ENCODE measurements at places on chromosomes 11 and 22.

- DNase-seq, result peak; percentile 51
These were observed 242.3 kb downstream of the SWAP70 start for GRCh38 chr11:9905960-9906791.

DNA sequence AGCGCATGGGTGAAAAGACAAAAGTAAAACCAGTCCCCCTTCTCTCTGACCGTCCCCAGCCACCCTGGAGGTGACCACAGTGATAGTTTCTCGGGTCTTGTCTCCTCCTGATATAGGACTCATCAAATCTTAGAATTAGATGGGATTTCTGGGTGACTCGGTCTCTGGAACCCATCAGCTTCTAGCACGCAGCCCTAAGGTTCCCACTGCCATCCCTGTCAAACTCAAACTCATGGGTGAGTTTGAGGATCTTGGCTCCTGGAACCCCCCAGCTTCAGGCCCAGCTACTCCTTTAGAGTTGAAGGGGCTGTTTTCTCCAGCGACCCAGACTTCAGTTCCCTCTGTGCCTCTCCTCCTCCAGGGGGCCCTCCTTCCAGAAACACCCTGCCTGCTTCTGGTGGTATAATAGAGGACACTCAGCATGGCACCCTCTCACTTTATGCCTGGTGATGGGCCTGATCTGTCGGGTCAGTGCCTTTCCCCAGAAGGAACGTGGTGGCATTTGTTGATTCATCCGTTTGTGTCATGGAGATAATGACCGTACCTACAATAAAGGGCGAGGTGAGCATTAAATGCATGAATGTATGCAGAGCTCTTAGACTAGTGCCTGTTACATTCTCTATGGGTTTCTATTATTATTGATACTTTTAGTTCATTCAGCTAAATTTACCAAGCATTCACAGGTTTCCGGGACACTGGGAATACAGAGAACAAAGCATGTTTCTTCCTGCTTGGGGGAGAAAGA lies 31.7 kb downstream of the MCM5 start:
- no peak for DNase-seq

- no peak for DNase-seq
These were observed 191.4 kb upstream of the SORL1-AS1 start for GRCh38 chr11:121644187-121644512.

DNA sequence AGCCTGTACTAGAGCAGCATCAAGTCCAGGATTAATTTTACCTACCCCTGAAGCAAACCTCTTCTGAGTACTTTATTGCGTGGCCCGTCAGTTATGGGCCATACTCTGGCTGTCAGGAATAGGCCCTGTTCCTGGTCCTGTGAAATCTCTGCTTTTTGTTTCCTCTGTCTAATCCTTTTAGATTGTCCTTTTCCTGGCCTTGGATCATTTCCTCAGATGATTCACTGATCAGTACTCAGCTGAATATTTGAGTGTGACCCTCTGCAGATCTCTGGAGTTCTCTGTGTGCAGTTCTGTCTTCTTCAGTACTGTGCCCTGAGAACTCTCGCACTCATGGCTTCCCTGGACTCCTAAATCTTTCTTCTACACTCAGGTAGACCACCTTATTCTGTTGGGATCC lies 123.5 kb downstream of the UVRAG start:
- no peak for DNase-seq

GRCh38 chr11:2844116-2844842 lies 41.3 kb downstream of the CDKN1C start:
- DNase-seq, result peak; percentile 37

- DNase-seq, result no peak
These were observed 503.2 kb downstream of the MN1 start for GRCh38 chr22:27298332-27298731.

DNA sequence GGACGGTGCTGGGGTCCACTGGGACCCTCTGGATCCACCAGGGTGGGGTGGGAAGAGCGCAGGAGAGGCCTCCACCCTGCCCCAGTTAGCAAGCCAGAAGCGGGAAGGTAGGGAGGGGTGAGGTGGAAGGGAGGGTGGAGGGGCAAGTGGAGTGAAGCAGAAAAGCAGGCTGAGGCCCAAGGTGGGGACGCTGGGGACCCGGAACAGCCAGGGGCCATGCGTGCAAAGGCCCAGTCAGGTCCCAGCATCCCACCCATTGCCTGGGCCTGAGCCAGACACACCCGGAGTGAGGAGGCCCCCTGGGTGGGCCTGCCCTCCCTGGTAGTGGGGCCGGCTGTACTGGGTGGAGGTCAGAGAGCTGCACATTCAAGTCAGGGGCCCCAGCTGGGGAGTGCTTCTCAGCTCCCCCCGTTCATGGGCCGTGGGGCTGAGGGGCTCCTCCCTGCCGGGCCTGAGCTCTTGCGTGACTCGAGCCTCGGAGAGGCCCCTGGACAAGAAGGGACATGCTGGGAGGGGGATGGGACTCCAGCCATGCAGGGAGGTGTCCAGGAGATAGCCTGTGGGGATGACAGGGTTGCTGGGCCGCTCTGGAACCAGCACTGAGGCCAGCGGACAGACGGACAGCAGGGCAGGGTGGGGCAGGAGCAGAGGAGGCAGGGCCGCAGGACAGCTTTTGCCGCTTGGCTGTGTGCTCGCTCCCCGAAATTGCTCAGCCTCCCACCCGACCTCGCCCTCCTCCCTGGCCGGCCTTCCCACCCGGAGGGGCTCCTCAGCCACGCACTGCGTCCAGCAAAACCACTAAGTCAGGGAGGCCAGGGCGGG lies 7.7 kb downstream of the TNNT3 start:
- DNase-seq, result no peak

GRCh38 chr11:70104419-70104818 lies 26.3 kb downstream of the ANO1 start:
- no peak for DNase-seq

- DNase-seq, result peak; percentile 18
These were observed 492 bp downstream of the JHY start for GRCh38 chr11:122882857-122883645.

DNA sequence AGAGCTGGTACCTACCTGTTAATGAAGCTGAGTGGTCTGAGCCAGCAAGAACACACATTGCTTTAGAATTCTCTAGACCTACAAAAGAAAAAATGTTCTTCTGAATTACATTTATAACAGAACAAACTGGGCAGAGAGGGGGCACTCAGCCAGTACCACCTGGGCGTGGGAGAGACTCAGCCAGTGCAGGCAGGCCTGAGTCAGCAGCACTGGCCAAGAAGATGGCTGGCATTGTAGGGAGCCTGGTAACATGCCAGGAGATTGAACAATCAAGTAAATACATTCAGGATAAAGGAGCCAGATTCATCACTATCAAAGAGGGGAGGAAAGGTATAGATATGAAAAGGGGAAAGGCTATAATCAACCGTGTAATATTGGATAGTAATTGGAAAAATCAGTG lies 19.9 kb downstream of the SERGEF start:
- no peak for DNase-seq

DNA sequence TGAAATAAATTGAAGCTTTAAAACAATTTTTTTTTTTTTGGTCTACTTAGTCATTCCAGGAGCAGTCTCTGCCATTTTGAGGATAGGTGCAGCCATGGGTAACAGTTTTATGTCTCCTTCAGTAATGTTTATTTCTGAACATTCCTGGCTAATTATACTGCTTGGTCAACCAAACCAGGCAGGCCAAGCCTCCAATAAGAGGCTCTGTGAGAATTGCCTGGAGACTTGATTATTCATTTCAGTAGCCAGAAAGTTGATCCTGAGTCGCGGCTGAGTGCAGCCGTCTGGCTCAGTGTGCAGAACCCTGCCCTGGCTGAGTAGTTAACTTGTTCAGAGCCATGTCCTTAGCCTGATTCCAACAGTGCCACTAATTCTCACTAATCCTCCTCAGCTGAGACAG lies 364.0 kb upstream of the FAT3 start:
- DNase-seq, result no peak

DNA sequence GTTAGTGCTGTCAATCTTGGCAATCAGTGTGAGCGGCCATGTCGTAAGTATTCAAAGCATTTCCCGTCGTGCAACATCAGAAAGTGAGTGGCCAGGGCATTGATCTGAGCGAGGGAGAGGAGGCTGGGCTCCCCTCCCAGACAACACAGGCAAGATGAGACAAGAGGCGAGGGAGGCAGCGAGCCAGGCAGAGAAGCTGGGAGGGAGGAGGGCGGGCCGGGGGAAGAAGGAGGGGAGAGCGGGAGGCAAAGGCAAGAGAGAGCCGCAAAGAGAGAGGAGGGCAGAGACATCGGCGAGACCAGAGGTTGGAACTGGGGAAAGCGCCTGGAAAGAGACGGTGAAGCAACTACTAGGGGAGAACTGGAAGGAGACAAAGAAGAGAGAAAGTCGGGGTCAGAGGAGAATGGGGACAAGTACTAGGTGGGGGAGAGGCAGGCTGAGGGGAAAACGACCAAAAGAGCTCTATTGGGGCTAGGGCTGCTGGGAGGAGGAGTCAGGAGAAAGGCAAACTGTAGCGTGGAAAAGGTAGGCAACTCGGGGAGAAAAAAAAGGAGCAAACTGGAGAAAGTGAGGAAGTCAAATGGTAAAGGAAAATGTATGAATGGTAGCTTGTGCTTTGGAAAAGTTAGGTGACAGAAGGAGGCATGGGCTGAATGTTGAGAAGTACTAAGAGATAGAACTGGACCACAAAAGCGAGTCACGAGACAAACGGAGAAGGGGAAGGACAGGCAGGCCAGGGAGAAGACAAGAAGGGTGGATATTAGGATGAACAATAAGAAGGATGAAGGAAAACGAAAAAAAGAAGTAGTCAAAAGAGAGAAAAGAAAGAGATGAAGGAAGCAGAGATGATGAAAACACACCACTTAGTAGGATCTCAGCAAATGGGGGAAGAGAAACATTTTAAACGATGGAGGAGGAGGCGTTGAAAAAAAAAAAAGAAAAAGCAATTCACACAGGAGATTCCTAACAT lies 130.5 kb upstream of the C11orf58 start:
- peak; percentile 86 for DNase-seq

- DNase-seq, result no peak
These were observed 1.1 kb upstream of the APOBEC3F start for GRCh38 chr22:39039306-39040126.

DNA sequence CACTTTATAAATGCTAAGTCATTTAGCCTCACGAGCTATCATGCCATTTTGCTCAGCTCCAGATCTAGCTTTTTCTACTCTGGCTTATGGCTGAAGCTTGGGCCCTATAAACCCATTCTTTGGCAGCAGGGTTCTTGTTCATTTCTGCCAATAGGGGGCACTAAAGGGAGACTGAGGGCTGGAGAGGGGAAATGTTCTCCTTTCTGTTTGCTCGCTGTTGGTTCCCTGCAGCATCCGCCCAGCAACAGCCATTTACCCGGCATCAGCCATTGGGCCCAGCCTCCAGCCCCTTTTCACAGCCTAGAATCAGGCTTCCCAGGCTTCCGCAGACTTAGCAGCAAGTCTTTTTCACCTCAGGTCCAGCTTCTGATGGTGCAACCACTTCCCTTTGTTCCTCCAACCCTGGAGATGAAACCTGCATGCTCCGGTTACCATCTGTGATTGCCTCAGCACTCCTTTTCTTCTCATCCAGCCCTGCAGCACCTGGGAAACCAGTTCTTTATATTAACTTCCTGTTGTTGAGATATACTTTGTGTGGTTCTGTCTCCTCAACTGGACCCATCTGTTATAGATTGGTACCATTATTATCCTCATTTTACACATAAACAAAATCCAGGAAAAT lies 4.2 kb upstream of the ME3 start:
- peak; percentile 12 for DNase-seq

GRCh38 chr11:131246663-131247062 lies 123.8 kb upstream of the NTM start:
- no peak for DNase-seq

GRCh38 chr11:71138737-71139425 lies 113.5 kb downstream of the SHANK2 start:
- DNase-seq, result no peak

DNA sequence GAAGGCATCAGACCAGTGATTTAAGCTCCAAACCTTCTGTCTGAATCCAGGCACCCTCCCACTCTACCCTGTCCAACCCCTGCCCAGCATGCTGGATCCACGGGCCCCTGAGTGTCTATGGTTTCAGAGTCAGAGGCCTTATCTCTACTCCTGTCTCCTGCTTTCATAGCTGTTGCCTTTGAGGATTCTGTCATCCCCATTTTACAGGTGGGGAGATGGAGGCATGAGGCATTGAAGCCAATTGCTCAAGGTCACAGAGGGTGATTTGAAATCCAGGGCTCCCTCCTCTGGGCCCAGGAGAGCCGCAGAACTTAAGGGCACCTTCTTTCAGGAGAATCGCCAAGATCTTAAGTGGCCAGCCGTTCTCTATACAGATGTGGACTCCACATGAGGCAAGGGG lies 3.1 kb downstream of the KCNJ4 start:
- DNase-seq, result no peak

- no peak for DNase-seq
These were observed 10.3 kb downstream of the YAP1 start for GRCh38 chr11:102120437-102120973.

DNA sequence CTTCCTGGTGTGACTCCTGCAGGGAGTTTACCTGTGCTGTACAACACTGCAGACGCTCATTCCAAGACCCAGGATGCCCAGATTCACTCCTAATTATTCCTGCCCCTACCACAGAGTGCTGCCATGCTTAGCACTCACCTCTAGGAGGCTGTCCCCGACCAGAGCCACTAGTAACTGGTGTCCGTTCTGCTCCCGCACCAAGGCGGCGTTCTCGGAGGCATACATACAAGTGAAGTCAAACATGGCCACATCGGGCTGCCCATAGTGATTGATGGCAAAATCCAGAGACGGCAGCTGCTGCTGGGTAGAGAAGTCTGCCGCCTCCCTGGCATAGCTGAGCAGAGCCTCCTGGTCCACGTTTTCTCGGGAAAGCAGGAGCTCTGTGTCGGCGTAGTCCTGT lies 122.3 kb upstream of the BID start:
- no peak for DNase-seq

All from urothelium cell line (cell line).